ENCODE measurements at places on chromosomes 2 and 18.
A peak's percentile ranks its signal among the peaks of the same experiment; 100 is the strongest.

DNA sequence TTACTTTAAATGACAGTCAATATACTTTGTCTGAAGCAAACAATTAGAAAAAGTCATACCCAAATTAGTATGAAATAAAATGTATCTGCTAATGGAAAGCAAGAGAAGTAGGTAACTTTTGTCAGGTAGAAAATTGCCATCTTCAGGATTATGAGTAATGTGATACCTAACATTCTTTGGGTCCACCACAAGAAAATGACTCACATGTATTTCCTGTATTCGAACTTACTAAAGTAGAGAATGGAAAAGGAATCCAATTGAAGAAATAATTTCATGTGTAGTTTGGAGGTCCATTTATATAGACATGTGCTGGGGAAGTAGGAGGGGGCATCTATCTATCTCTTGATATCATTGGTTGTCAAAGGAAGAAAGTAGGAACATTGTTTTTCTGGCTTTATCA is 636.2 kb upstream of the CHAC2 start:
- DNase-seq = no peak

- no peak for DNase-seq
These were observed 194.7 kb upstream of the TFPI start for GRCh38 chr2:187748958-187749357.

GRCh38 chr2:117618607-117619006 is 195.9 kb upstream of the DDX18 start:
- no peak for DNase-seq

GRCh38 chr2:133344849-133345248 is 223.4 kb downstream of the NCKAP5 start:
- no peak for DNase-seq

GRCh38 chr2:13056259-13056843 is 339.6 kb downstream of the TRIB2 start:
- no peak for DNase-seq

GRCh38 chr2:9288233-9288632 is 81.6 kb downstream of the ASAP2 start:
- DNase-seq = peak; percentile 42

GRCh38 chr2:43073401-43073825 is 153.0 kb downstream of the ZFP36L2 start:
- peak; percentile 10 for DNase-seq

DNA sequence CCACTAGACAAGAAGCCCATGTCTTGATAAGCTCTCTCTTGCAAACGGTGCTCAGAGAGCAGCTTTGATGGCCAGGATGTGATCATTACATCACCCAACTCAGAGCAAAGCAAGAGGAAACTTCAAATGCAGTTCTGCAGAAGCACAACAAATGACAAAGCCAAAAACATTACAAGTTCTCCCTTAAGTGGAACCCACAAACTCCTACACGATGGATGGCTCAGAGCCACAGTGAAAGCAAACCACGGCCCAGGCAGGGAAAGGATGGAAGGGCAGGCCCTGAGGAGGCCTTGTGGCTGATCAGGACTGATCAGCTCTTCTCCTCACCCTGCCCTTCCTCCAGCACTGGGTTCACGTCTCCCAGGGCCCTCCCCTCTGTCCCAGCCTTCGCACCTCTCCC is 326.4 kb downstream of the EIPR1 start:
- DNase-seq = peak; percentile 0

GRCh38 chr2:233892793-233893192 is 24.4 kb upstream of the TRPM8 start:
- no peak for DNase-seq

- DNase-seq = no peak
These were observed 8.3 kb upstream of the BOLL start for GRCh38 chr2:197793456-197793855.

DNA sequence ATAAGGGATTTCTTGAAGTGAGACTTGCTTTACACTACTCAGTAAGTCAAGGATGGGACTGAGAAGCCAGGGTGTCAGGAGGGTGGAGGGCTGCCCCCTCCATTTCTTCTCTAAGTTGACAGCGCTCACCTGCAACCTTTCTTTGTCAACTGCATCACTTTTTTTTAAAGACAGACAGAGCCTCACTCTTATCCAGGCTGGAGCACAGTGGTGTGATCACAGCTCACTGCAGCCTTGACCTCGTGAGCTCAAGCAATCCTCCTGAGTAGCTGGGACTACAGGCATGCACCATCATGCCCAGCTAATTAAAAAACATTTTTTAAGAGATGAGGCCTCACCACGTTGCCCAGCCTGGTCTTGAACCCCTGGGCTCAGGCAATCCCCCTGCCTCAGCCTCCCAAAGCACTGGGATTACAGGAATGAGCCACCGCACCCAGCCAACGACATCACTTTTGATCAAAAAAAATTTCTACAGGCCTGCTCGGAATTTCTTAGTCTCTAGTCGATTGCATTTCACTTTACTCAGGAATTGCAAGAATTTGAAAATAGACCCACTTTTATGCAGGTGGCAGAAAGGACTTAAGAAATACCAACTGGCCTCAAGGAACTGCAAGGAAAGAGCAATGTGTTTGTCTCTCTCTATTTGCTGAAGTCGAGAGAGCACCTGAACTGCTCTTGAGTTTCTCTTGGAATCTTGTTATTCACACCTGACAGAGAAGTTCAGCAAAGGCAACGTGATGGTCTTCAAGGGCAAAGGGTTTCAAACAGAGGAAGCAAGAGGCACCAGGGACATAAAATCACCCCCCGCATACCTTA is 101.4 kb downstream of the MYOM1 start:
- no peak for DNase-seq

- DNase-seq = peak; percentile 74
These were observed 21.5 kb upstream of the REEP1 start for GRCh38 chr2:86358957-86359356.

DNA sequence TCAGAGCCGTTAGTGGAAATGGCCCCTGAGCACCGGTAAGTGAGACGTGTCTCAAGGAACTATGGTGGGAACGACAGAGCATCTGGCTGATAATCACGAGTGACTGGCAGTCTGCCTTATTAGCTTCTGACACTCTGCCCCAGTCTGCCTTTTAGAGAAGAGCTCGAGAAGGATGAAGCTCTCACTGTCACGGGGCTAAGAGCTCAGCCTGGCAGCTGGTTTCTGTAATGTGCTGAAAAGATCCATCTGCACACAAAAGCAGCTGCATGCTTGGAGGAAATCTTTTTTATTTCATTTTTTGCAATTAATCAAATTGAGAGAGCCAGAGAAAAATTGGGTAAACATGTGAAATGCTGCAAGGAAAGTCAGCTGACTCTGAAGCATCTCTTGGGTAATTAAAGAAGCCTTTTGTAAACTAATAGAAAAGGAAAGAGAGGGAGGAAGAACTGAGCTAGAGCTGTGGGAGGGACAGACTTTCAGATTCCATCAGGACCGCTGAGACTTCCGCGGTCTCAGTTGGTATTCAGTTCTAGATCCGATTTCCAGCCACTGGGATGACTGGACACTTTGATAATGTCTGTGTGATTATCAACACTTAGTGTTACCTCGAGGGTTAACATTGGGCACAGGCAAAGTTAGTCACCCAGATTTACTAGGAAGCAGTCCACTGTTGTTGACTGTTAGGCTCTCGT is 24.4 kb downstream of the MBP start:
- DNase-seq = peak; percentile 77

DNA sequence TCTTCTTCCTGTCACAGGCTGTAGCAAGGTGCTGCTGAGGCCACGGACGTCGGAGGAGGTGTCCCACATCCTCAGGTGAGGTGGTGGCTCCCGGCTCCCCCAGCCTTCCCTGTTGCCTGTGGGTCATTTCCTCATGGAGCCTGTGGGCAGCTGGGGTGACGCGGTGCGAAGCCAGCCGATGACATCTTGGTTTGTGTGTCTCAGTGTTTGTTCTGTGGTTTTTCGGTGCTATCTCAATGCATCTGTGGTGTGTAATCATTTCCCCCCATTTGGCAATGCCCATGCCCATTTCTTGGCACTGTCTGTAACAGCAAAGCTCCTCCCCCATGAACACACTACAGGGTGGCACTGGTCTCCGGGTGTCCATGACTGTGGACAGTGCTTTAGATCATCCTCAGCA is 6.6 kb downstream of the D2HGDH start:
- peak; percentile 46 for DNase-seq

GRCh38 chr18:9539283-9539682 is 64.0 kb downstream of the RALBP1 start:
- no peak for DNase-seq

GRCh38 chr18:70931942-70932814 is 643.3 kb downstream of the SOCS6 start:
- no peak for DNase-seq

- DNase-seq = no peak
These were observed 615 bp upstream of the CCNT2 start for GRCh38 chr2:134917888-134918525.

- peak; percentile 66 for DNase-seq
These were observed 112.5 kb downstream of the ATL2 start for GRCh38 chr2:38264396-38265221.

DNA sequence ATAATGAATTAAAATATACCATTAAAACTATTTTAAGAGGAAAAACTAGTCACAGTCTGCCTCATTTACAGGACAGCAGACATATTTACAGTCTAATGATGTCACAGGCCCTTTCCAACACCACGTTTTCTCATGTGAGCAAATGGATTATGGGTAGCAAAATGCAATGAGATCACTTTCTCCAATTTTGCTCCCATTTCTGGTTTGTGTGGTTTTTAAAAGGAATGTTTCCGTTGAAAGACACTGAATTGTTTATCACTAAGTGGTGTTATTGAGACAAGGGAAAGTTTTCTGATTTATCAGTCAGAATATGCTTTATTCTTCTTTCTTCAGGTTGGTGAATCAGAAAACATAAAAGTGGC is 11.4 kb upstream of the NR4A2 start:
- no peak for DNase-seq

DNA sequence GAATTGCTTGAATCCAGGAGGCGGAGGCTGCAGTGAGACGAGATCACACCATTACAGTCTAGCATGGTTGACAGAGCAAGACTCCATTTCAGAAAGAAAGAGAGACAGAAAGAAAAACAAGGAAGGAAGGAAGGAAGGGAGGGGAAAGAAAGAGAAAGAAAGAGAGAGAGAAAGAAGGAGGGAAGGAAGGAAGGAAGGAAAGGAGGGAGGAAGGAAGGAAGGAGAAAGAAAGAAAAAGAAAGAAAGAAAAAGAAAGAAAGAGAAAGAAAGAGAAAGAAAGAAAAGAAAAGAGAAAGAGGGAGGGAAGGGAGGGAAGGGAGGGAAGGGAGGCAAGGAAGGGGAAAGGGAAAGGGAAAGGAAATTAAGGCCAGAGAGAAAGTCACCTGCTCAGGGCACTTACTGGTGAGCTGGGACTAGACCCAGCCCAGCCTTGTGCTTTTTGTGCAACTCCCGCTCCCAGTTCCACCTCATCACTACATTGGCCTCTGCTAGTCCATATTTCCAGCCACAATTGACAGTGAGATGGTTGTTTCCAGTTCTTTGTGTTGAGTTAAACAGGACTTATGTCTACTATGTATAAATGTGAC is 35.7 kb downstream of the MOGAT1 start:
- no peak for DNase-seq

GRCh38 chr2:200393191-200393590 is 86.7 kb downstream of the SPATS2L start:
- no peak for DNase-seq

- DNase-seq = no peak
These were observed 23.3 kb downstream of the LDLRAD4 start for GRCh38 chr18:13241893-13242175.

GRCh38 chr2:216789081-216789480 is 70.8 kb downstream of the TNP1 start:
- DNase-seq = no peak

DNA sequence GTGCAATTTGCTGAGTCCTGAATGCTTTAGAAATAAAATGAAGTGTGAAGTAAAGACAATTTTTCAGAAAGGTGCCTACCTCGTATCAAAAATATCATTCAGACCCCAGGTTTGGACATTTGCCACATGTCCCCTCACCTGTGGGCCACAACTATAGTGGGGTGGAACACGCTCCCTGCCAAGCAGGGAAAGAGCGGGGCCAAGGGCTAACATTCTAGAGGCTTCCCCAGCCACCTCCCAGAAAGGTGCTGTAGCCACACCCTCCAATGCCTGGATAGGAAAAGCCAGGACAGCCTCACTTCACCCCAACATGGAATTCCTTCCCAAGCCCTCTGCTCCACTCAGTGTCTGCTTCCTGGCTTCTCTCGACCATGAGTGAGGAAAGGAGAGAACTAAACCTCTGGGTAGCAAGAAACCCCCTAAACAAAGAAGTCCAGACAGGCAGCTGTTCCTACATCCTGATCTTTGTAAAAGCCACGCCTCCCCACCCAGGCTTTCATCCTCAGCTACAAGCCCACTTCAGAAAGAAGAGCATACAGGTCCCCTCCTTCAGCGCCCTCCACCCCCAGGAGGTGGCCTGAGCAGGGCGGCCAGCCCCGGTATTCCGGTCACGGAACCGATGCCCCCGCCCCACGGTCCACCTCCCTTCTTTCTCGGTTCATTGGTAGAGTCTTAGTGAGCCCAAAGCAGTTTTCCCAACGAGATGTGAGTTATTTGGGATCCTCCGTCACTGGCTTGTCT is 2.1 kb downstream of the COL6A3 start:
- DNase-seq = no peak

- DNase-seq = no peak
These were observed 129.1 kb downstream of the BCL2L11 start for GRCh38 chr2:111249806-111250205.

GRCh38 chr18:490024-490366 is 10.5 kb downstream of the COLEC12 start:
- DNase-seq = no peak

- no peak for DNase-seq
These were observed 1399.6 kb upstream of the ZEB2 start for GRCh38 chr2:145919477-145919876.

DNA sequence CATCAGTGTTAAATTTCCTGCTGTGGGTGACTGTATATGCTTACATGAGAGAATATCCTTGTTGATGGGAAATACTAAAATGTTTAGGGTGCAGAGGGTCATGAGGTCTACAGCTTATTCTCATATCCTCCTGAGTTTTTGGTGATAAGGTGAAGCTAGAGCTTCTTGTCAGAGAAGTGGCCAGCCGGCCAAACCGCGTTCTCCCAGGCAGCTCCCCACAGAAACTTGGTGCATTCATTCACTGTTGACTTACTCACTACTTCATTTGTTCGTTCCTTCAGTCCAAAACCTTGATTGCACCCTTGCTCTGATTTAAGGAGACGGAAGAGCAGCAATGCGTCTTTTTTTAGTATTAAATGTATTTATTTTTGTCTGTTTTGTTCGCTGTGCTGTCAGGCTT is 8.7 kb downstream of the SNED1 start:
- DNase-seq = no peak

- DNase-seq = no peak
These were observed 83.6 kb downstream of the MRPS9 start for GRCh38 chr2:105121434-105121833.

- no peak for DNase-seq
These were observed 196.0 kb downstream of the ZEB2 start for GRCh38 chr2:144323946-144324345.

DNA sequence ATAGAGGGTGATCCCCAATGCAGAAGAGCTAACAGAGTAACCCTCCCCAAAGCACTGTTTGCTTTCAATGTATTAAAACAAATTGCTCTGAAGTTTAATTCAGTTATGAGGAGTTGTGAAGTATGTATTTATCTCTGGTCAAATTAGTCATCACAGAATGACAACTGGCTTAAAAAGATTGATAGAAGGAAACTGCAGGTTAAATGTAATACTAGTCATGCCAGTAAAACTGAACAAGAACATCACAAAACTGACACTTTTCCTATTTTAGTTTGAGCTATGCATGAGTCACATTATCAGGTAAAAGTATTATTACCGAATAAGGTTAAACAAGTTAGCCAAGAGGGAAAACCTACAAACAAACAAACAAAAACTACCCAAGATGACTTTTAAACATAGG is 99.0 kb upstream of the ACVR1C start:
- DNase-seq = no peak

- DNase-seq = no peak
These were observed 57.2 kb downstream of the CALCRL start for GRCh38 chr2:187390891-187391290.

Data from inflammatory macrophage treated with lipopolysaccharide for 1 hour (primary cell).